ENCODE measurements at places on chromosomes 7 and 10.
A peak's percentile ranks its signal among the peaks of the same experiment; 100 is the strongest.

DNA sequence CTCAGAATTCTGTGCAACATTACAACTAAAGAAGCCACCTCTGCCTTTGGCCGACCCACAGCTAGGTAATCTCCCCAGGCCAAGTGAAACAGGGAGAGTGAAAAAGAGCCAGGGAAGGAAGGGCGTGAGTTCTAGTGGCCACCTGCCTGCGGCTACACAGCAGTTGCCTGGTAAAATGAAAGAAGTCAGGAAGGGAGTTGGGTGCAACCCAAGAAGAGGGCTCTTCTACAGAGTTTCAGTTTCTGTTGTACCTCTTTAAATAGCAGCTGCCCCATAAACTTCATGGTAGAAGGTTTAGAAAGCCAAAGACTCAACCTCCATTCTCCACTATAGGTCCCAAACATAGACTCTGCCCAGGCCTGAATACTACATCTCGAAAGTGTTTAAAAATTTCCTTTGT, 76.2 kb upstream of the TMEM168 start:
- no peak for DNase-seq
- H3K4me1 ChIP-seq = peaks cover 8% of the 10 kb centered on the region
- H3K27ac ChIP-seq = no peak overlapping the region
- no peak overlapping the region for H3K4me3 ChIP-seq
- no peaks in the 10 kb centered on the region for H3K27me3 ChIP-seq

- peak overlapping the region; percentile 78 for H3K4me3 ChIP-seq
- peak overlapping the region; percentile 95 for H3K27ac ChIP-seq
- H3K4me1 ChIP-seq = peaks cover 74% of the 10 kb centered on the region
- peaks cover 41% of the 10 kb centered on the region for H3K36me3 ChIP-seq
- H3K27me3 ChIP-seq = no peaks in the 10 kb centered on the region
Measured at GRCh38 chr10:99975106-99975829, 34.5 kb downstream of the DNMBP start.

GRCh38 chr7:19030281-19030680, 87.2 kb downstream of the TWIST1 start:
- H3K27me3 ChIP-seq = no peaks in the 10 kb centered on the region
- H3K4me1 ChIP-seq = peaks cover 39% of the 10 kb centered on the region
- DNase-seq = peak; percentile 66

- no peaks in the 10 kb centered on the region for H3K4me1 ChIP-seq
- no peak overlapping the region for H3K27ac ChIP-seq
- no peak overlapping the region for H3K4me3 ChIP-seq
- no peaks in the 10 kb centered on the region for H3K36me3 ChIP-seq
Measured at GRCh38 chr10:76990561-76990960, 647.0 kb downstream of the KCNMA1 start.

GRCh38 chr7:82234457-82235049, 209.0 kb downstream of the CACNA2D1 start:
- no peaks in the 10 kb centered on the region for H3K36me3 ChIP-seq
- DNase-seq = peak; percentile 30
- no peak overlapping the region for H3K27ac ChIP-seq
- H3K4me1 ChIP-seq = peaks cover 15% of the 10 kb centered on the region

DNA sequence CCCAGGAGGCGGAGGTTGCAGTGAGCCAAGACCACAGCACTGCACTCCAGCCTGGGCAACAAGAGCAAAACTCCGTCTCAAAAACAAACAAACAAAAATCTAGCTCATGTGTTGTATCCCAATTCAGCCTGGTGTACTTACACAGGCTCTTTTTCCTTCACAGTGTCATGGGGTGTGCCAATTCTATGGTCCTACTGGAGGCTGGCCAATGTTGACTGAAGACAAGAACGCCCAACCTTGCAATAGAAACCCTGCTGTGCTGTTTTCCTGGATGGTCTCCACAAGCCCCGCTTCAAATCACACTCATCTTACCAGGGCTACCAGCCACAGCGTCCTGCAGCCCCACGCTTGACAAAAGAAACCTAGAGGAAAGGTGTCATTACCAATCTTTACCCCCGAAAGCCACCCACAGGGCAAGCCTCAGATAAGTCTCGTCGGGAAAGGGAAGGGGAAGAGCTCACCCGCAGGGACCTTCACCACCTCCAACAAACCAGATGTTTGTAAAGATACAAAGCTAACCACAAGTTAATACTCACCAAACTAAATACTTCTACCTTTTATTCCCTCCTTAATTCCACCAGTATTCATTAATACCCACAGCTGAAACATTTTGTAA, 64.8 kb downstream of the TNS3 start:
- no peak for DNase-seq
- H3K27ac ChIP-seq = no peak overlapping the region
- peaks cover 37% of the 10 kb centered on the region for H3K4me1 ChIP-seq
- H3K27me3 ChIP-seq = peaks cover 2% of the 10 kb centered on the region
- no peak overlapping the region for H3K4me3 ChIP-seq
- H3K36me3 ChIP-seq = peaks cover 5% of the 10 kb centered on the region

- H3K4me3 ChIP-seq = no peak overlapping the region
- H3K4me1 ChIP-seq = peaks cover 16% of the 10 kb centered on the region
- no peak for DNase-seq
- no peak overlapping the region for H3K27ac ChIP-seq
- H3K27me3 ChIP-seq = no peaks in the 10 kb centered on the region
- no peaks in the 10 kb centered on the region for H3K36me3 ChIP-seq
Measured at GRCh38 chr7:133771788-133772419, 355.2 kb upstream of the LRGUK start.

DNA sequence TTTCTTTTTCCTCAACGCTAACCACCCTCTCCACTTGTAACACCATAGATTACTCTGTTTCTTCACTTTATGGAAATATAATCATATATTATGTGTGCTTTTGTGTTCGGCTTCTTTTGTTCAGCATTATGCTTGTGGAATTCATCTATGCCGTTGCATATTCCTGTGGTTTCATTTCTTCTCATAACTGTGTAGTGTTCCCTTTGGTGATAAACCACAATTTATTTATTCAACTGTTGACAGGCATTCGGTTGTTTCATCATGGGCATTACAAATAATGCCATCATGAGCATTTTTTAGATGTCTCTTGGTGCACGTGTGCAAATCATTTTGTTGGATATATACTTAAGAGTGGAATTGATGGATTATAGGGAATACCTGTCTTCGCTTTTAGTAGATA, 12.1 kb downstream of the AVL9 start:
- peaks cover 38% of the 10 kb centered on the region for H3K36me3 ChIP-seq
- no peak overlapping the region for H3K4me3 ChIP-seq
- peaks cover 47% of the 10 kb centered on the region for H3K4me1 ChIP-seq
- H3K27ac ChIP-seq = peak overlapping the region; percentile 50
- no peak for DNase-seq

DNA sequence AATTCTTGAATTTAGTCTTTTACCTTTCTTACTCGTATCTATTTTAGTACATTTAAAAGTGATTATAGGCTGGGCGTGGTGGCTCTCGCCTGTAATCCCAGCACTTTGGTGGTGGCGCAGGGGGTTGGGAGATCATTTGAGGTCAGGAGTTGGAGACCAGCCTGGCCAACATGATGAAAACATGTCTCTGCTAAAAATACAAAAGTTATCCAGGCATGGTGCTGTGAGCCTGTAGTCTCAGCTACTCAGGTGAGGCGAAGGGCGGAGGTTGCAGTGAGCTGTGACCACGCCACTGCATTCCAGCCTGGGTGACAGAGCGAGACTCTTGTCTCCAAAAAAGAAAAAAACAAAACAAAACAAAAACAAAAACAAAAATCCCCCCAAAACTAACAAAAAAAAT, 12.2 kb downstream of the PRKCQ start:
- H3K36me3 ChIP-seq = no peaks in the 10 kb centered on the region
- H3K4me3 ChIP-seq = no peak overlapping the region
- no peaks in the 10 kb centered on the region for H3K4me1 ChIP-seq
- peaks cover 12% of the 10 kb centered on the region for H3K27me3 ChIP-seq
- no peak overlapping the region for H3K27ac ChIP-seq

- H3K4me3 ChIP-seq = peak overlapping the region; percentile 90
- DNase-seq = peak; percentile 87
- peaks cover 45% of the 10 kb centered on the region for H3K4me1 ChIP-seq
- H3K27me3 ChIP-seq = peaks cover 3% of the 10 kb centered on the region
Measured at GRCh38 chr7:39733881-39734632, 110.7 kb downstream of the RALA start.

DNA sequence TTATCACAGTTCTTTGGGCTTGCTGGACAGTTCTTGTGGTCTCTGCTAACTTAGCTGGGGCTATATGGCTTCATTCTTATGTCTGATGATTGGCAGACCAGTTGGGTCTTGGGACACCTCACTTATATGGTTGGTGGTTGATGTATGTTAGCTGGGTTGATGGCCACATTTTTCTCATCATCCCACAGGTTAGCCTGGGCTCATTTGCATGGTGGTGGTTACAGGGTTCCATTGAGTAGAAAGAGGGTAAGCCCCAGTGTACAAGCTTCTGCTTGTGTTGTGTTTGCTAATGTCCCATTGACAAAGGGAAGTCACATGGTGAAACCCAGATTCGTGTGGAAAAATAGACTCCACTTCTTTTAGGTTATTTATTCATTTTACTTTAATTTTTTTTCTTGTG, 40.6 kb downstream of the TMEM60 start:
- H3K27me3 ChIP-seq = no peaks in the 10 kb centered on the region
- H3K4me3 ChIP-seq = no peak overlapping the region
- no peaks in the 10 kb centered on the region for H3K36me3 ChIP-seq
- H3K27ac ChIP-seq = no peak overlapping the region

DNA sequence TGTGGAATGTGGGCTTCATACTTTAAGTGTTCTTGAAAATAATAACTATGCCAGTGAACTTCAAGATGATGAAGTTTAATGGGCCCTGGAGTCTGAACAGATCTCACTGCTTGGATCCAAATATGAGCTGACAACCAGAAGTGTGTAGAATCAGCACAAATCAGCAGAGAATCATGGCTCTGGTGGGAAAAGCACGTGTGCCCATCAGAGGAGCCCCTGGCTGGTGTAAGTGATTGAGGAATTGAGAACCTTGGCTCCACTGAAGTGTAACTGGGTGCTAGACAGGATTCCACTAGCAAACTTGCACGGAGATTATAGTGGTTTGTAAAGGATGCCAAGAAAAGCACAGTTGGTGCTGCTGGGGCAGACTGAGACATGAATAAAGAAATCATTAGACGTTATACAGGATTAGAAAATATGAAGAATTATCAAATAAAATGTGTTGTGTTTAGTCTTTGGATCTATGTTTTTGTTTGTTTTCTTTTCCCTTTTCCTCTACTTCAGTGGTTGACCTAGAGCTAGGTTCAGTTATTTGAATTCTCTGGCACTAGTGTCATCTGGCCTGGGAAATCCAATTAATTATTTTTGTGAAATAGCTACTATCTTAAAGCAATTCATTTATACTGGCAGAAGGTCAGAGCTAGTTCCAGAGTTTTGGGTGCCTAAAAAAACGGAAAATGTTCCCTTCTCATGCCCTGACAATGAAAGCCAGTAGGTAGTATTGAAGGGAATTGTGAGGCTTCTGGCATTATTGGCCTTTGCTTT, 175.7 kb upstream of the MEOX2 start:
- H3K27me3 ChIP-seq = peaks cover 6% of the 10 kb centered on the region
- peaks cover 28% of the 10 kb centered on the region for H3K4me1 ChIP-seq
- H3K36me3 ChIP-seq = no peaks in the 10 kb centered on the region

- no peaks in the 10 kb centered on the region for H3K4me1 ChIP-seq
- H3K4me3 ChIP-seq = no peak overlapping the region
- DNase-seq = no peak
- H3K27me3 ChIP-seq = no peaks in the 10 kb centered on the region
Measured at GRCh38 chr10:36366843-36367242, 724.7 kb upstream of the FZD8 start.

- DNase-seq = peak; percentile 93
- H3K4me1 ChIP-seq = peaks cover 68% of the 10 kb centered on the region
- peak overlapping the region; percentile 68 for H3K4me3 ChIP-seq
- peak overlapping the region; percentile 82 for H3K27ac ChIP-seq
Measured at GRCh38 chr10:22433875-22434274, 88.6 kb downstream of the SPAG6 start.

GRCh38 chr10:13658264-13658663, 71.5 kb downstream of the PRPF18 start:
- no peak overlapping the region for H3K4me3 ChIP-seq
- peaks cover 37% of the 10 kb centered on the region for H3K4me1 ChIP-seq
- H3K27me3 ChIP-seq = peaks cover 2% of the 10 kb centered on the region
- no peak for DNase-seq
- H3K36me3 ChIP-seq = peaks cover 45% of the 10 kb centered on the region
- H3K27ac ChIP-seq = peak overlapping the region; percentile 43

All from HFFc6 (cell line).